Astrocyte of the hippocampus (primary cell): ENCODE measurements at places on chromosomes 5 and 9.
A peak's percentile ranks its signal among the peaks of the same experiment; 100 is the strongest.

- no peak for DNase-seq
Measured at GRCh38 chr9:20568400-20568799, 53.9 kb downstream of the MLLT3 start.

GRCh38 chr9:111599092-111599954 lies at the start of gene PTGR1:
PTGR1 (minus strand) TSS chr9:111599647; CDS start chr9:111597422, 2,225 bp downstream.
- DNase-seq, result peak; percentile 93

DNA sequence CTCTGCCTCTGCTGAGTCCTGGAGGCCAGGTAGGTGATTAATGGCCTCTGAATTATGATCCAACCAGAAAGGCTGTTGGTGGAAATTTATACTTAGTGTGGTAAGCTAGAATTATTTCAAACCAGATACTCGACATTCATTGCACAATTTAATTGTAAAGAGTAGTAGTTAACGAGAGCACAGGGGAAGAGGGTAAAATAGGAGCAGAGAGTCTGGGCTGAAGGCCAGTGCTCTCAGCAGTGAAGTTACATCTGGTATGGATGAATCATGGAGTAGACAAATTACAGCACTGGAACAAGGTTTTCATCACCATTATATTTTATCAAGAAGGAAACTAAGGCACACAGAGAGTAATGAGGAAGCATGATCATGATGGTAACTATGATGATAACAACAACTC lies 92.5 kb downstream of the TLR4 start:
- DNase-seq, result peak; percentile 58

DNA sequence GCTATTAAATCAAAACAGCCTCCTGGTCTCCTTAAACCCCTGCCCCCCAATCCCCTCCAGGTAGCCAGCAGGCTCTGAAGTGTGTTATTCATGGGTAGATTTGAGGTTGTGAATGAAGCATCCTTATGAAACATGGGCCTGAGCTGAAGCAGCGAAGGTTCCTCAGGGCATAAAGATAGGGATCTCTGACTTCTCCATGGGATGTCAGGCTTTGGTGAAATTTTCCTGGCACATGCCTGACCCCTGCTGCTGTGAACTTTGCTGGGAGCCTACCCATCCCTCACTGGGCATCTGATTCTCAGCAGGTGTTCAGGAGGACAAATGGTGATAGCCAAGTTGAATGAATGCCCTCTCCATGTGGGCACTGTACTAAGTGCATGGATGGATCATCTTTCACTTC lies 250.3 kb downstream of the ASTN2 start:
- DNase-seq, result no peak

- DNase-seq, result no peak
Measured at GRCh38 chr9:14750821-14751220, 28.3 kb upstream of the CER1 start.

- DNase-seq, result no peak
Measured at GRCh38 chr5:113283558-113283957, 151.2 kb downstream of the TSSK1B start.

GRCh38 chr9:99127356-99128132 lies 22.6 kb downstream of the TGFBR1 start:
- DNase-seq, result peak; percentile 53

GRCh38 chr5:107523029-107523680 lies 147.6 kb downstream of the EFNA5 start:
- DNase-seq, result no peak

DNA sequence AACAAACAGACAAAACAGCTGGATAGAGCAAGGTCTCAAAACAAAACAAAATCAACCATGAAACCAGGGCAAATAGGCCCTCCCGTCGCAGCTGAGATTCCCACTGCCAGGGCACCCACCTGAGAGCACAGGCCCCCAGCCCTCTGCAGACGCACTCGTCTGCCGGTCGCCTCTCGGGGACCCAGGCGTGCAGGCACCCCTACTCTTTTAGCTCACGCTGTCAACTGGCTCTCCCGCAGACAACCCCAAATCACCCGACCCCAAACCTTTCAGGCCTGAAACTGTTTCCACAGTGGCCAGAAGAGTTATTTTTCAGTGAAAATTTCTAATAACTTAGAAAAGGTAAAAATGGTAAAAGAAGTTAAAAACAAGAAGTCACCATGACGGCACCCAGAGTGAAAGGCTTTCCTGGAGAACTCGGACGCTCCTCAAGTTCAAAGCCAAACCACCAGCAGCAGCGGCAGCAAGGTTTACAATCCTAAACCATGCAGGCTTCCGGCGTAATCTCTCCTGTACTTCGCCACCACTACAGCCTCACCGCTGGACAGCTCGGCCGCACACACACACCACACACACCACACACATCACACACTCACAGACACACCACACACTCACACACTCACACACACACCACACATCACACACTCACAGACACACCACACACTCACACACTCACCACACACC lies 1.9 kb upstream of the UBE2QL1 start:
- no peak for DNase-seq

GRCh38 chr9:17318821-17319320 lies 184.0 kb downstream of the CNTLN start:
- DNase-seq, result no peak

DNA sequence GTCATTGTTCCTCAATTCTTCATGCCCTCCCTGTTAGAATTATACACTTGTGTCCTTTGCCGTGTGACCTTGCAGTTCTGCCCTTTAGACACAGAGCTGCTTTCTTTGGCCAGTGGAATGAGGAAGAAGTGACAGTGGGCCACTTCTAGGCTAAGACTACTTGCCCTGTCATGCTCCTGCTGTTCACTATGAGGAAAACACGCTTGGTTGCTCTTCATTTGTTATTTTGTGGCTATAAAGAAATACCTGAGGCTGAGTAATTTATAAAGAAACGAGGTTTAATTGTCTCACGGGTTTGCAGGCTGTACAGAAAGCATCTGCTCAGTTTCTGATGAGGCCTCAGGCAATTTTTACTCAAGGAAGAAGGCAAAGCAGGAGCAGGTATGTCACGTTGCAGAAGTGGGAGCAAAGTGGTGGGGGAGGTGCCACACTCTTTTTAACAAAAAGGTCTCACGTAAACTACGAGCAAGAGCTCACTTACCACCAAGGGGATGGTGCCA lies 279.1 kb upstream of the DMAC1 start:
- DNase-seq, result peak; percentile 5

DNA sequence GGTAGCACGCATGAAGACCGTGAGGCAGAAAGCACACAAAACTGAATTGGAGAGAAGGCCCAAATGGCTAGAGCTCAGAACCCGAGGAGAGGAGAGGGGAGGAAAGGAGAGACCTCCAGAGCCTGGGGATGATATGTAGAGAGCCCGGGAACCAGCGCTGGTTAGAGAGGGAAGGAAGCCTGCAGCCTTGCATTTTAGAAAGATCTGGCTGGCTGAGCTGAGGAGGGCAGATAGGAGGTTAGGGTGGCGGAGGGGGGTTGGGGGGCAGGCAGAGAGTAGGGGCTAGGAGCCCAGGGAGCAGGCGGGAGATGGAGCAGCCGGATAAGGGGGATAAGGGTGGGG lies 127.2 kb downstream of the C9orf50 start:
- no peak for DNase-seq

GRCh38 chr9:11915699-11916098 lies 777.5 kb upstream of the TYRP1 start:
- no peak for DNase-seq

DNA sequence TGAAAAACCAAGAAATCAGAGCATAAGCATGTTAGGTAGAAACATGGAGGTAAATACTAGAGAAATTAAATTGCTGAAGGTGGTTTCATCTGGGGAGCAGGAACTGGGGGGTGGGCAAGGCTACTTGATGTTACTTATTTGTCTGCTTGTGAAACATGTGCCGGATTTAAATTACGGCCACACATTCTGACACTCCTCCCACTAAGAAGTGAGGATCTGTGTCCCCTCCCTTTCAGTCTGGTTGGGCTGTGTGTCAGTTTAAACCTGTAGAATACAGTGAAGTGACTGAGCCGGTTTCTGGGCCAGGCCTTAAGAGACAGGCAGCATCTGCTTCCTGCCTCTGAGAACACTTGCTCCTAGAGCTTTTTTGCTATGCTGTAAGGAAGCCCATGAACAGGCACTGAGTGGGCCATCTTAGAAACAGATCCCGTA lies 2.3 kb upstream of the IARS1 start:
- DNase-seq, result no peak

DNA sequence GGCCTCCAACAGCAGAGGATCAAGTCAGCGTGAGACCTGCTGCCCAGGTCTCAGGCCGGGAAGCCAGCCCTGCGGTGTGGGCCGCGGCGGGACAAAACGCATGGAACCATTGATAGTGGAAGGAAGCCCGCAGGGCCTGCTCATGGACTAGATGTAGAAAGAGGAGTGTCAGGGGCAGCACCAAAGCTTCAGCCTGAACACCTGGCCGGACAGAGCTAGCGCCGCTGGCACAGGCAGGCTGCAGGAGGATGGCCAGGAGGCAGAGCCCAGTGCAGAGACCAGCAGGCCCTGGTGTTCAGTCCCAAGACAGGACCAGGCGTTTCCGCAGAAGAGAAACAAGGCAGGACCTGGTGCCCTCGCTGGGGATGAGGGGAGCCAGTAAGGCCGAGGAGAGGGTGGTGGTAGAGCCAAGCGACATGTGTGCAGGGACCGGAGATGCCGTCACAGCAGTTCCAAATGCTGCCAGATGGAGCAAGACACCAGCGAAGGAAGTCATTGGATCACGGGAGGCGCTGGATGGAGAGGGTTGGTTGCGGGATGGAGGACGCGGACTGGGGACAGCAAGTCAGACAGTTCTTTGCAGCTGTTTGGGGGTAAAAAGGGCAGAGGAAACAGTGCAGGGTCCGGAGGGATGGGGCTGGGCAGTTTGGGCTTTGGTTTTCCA lies 42.1 kb upstream of the OLFM1 start:
- no peak for DNase-seq

GRCh38 chr5:132489051-132489770 lies 1.4 kb downstream of the IRF1 start:
- DNase-seq, result no peak

DNA sequence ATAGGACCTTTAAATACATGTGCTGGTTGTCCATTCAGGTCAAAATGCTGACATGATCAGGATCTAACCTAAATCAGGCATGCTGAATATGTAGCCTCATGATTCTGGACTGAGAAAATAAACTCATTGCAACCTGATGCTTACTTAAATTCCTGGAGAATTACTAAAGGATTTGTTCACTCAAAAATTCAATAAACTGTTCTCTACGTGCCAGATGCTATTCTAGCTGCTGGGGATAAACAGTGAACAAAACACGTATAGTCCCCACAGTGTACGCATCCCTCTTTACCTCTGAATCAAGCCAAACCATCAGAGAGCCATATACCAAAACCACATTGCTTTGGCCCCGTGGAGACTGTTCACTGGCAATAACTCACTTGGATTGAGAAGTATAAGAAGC lies 6.1 kb downstream of the SCAI start:
- DNase-seq, result peak; percentile 63

- DNase-seq, result peak; percentile 84
Measured at GRCh38 chr5:87120518-87121303, 147.0 kb upstream of the RASA1 start.

DNA sequence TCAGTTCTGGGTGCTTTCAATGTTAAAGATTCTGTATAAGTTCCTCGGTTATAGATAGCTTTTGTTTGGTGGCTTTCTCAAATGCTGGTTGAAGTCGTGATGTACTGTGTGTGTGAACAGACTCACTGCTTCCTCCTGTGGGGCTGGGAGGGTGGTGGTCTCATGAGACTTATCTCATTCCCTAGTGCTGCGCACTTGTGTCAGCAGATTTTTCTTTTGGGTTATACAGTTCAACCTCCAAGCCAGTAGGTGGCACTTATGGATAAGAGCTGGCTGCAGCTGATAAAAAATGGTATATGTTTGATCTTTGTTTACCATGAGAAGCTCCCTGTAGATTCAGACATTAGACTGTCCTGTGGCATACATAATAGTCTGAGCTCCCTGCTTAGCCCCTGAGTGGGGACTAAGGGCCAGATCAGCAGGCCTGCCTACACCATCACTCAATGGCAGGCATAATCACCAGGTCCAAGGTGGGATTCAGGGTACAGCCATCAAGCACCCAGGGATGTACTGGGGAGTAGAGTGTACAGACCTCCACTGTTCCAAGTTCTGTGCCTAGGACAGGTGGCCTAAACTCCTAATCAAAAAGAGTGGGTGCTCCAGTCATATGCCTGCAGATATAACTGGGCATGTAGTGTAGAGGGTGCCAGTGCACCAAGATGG lies 174.2 kb downstream of the OXCT1 start:
- peak; percentile 7 for DNase-seq

GRCh38 chr9:4124266-4124665 lies 175.6 kb downstream of the GLIS3 start:
- no peak for DNase-seq

DNA sequence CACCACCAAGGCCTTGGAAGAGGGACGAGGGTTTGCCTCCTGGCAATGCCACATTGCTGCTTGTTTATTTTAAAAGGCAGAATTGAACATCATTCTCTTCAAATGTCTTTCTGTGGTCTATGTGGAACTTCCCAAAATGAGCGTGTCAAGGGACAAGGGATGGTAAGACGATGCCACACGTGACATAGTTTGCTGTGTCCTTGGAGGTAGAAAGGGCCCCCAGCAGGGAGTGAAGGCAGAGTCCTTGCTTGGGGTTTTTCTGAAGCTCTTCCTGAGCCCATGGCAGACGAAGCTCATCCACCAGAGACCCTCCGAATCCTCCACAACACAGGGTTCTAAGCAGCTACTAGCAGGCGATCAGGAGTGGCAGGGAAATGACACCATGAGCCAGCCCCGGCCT lies 28.3 kb downstream of the PRRX2 start:
- no peak for DNase-seq

DNA sequence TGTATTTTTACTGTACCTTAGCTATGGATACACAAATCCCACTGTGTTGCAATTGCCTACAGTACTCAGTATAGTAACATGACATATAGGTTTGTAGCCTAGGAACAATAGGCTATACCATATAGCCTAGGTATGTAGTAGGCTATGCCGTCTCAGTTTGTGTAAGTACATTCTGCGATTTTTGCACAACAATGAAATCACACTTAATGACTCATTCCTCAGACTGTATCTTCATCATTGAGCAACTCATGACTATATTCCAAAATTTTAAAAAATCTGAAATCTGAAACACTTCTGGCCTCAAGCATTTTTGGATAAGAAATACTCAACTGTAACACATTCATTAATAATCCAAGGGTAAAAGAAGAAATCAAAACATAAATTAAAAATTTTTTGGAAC lies 666.8 kb upstream of the GRAMD2B start:
- no peak for DNase-seq

- peak; percentile 28 for DNase-seq
Measured at GRCh38 chr5:169085636-169086035, 215.3 kb downstream of the SLIT3 start.

DNA sequence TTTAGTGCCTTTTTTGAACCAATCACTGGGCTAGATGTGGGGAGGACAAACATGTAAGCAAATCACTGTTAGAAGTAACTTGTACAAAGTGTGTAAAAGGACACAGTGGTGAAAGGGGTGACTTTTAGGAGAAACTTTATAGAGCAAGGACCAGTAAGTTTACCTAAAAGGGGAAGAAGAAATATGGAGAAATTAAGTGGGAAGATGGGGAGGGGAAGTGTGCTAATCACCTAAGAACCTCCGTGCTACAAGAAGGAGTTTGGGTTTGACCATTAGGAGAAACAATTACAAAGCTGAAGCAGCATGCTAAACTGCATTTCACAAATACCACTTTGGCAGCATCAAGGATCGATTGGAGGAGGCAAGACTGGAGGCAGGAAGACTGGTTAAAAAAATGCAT lies 17.3 kb downstream of the ITGA1 start:
- no peak for DNase-seq
